ENCODE measurements at places on chromosomes 16 and 17. TPM values are rescaled to one million over a fixed set of nuclear protein-coding genes. Genes with fewer than 3 reads are reported as not detected.

- H3K36me3 ChIP-seq: no peaks in the 10 kb centered on the region
- no peak for DNase-seq
- no peak overlapping the region for H3K4me3 ChIP-seq
- H3K27me3 ChIP-seq: no peaks in the 10 kb centered on the region
- no peaks in the 10 kb centered on the region for H3K4me1 ChIP-seq
- no peak overlapping the region for H3K27ac ChIP-seq
Measured at GRCh38 chr16:86015606-86016005, 116.6 kb downstream of the IRF8 start.

DNA sequence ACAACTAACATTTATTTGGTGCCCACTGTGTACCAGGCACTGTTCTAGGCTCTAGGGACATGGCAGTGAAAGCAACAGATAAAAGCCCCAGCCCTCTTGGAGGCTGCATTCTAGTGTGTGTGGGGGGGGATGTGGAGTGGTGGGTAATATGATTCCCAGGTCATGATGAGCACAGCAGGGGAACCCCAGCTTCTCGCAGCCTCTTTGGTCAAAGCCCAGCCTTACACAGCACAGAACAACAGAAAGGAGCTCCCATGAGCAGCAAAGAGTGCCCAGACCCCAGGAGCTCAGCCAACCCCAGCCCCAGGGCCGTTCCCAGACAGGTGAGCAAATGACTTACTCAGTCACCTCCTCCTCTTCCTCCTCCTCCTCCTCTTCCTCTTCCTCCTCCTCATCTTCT is 21.9 kb downstream of the CNGB1 start:
- H3K27ac ChIP-seq: no peak overlapping the region
- no peak for DNase-seq
- no peaks in the 10 kb centered on the region for H3K36me3 ChIP-seq
- no peaks in the 10 kb centered on the region for H3K27me3 ChIP-seq
- H3K4me3 ChIP-seq: no peak overlapping the region
- no peaks in the 10 kb centered on the region for H3K4me1 ChIP-seq

DNA sequence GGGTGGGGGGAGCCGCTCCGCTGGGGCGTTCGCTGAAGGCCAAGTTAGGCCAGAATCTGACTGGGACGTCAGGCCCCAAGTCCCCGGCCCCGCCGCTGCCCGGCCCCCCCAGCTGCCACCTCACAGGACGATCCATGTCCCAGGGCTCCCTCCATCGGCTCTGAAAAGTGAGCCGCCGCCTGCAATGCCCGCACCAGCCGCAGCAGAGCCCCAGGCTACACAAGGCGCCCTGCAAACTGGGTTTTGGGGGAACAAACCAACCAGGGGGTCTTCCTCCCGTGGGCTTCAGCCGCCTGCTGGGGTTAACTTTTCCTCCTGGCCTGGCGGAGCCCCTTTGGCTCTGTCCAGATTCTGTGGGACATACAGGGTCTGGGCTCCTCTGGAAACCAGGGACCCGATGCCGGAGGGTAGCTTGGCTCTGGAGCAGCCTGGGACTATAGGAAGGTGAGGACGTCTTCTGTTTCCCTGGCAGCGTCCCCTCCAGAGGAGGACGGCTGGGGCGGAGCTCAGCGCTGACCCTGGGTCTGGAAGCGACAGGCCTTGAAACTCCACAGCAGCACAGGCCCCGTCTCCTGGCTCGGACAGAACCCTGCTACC is 835 bp downstream of the NME4 start:
- no peaks in the 10 kb centered on the region for H3K27me3 ChIP-seq
- peak overlapping the region; percentile 90 for H3K4me3 ChIP-seq
- H3K4me1 ChIP-seq: peaks cover 34% of the 10 kb centered on the region
- no peaks in the 10 kb centered on the region for H3K36me3 ChIP-seq
- peak; percentile 95 for DNase-seq

DNA sequence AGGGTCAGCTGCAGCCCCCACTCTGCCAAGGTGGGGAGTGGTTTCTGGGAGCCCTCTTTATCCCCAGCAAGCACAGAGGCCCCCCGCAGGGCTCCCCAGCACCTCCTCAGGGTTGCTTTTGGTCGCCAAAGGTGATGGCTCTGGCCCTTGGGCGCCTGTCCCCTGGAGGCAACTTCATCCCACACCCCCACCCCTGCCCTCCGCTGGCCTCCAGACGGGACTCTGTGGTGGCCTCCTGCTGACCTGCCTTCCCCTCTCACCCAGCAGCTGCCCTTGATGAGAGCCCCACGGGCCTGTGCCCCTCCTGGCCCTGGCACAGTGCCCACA is 7.8 kb upstream of the RHOT2 start:
- DNase-seq: no peak
- H3K4me3 ChIP-seq: peak overlapping the region; percentile 36
- H3K4me1 ChIP-seq: peaks cover 18% of the 10 kb centered on the region
- H3K27ac ChIP-seq: peak overlapping the region; percentile 75
- no peaks in the 10 kb centered on the region for H3K27me3 ChIP-seq

The RASD1 gene
- total RNA-seq: 227 TPM

DNA sequence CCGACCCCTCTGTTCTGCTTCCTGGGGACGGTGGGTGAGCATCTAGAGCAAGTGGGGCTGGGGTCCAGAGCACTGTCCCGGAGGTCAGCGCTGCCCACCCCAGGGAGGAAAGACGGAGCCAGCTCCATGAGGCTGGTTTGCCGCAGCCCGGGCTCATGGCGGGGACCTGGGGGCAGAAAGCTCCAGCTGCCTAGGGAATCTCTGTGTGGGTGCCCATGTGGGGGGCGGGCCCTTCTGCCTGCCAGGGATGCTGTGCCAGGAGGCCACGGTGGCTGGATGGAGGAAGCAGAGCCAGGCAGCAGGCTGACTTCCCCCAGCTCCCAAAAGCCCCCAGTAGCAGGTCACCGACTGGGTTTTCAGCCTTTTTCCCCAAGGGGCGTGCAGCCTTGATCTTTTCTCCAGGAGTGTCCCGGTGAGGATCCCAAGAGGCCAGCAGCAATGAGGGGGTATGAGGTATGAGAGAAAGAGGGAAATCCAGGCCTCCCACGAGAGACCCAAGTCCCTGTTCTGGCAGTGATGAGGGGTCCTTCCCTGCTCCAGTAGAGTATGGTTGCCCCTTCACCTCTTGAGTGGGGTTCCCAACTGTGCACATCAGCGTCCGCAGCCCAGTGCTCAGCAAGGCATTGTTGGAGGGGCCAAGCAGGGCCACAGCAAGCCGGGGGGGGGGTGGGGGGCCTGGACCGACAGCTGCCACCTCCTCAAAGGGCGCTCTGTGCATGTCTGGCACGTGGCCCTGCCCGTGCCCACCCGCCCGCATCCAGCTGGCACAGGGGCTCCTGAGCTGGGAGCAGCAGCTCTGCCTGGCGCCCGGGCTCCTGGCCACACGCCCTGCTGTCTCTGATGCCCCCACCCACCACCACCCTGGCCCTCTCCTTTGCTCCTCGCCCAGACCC is 15.6 kb upstream of the BCAR1 start:
- no peak overlapping the region for H3K27ac ChIP-seq
- H3K27me3 ChIP-seq: no peaks in the 10 kb centered on the region
- H3K36me3 ChIP-seq: no peaks in the 10 kb centered on the region
- H3K4me1 ChIP-seq: peaks cover 56% of the 10 kb centered on the region
- DNase-seq: no peak
- peak overlapping the region; percentile 86 for H3K4me3 ChIP-seq

The FNDC8 gene
- total RNA-seq: not detected

GRCh38 chr17:59723041-59723440 is 15.6 kb downstream of the VMP1 start:
- H3K27me3 ChIP-seq: no peaks in the 10 kb centered on the region
- peaks cover 28% of the 10 kb centered on the region for H3K4me1 ChIP-seq

GRCh38 chr17:17322516-17323510 is 19.6 kb downstream of the NT5M start:
- H3K27ac ChIP-seq: no peak overlapping the region
- no peaks in the 10 kb centered on the region for H3K36me3 ChIP-seq
- H3K4me1 ChIP-seq: no peaks in the 10 kb centered on the region

Data from vagina (tissue), 2 donors.